Activated CD4-positive, alpha-beta T cell treated with anti-CD3 and anti-CD28 coated beads, Interleukin-2, amount 10 ng/mL, durations not matched to agents 7 days and 5 days (primary cell): ENCODE measurements at places on chromosomes 1 and 21. TPM values are rescaled to one million over a fixed set of nuclear protein-coding genes. Genes with fewer than 3 reads are reported as not detected.

PRPF38A gene
- 103 TPM for total RNA-seq

CA6 gene
- total RNA-seq, result 0.25 TPM

NPR1 gene
- not detected for total RNA-seq

ESRRG gene
- not detected for total RNA-seq

C21orf58 gene
- 68.3 TPM for total RNA-seq

UBL4B gene
- not detected for total RNA-seq

FGR gene
- not detected for total RNA-seq

RNU1-4 gene
- total RNA-seq, result 2,477 TPM

NIBAN1 gene
- total RNA-seq, result 57.6 TPM

UBE2U gene
- total RNA-seq, result not detected

CRP gene
- total RNA-seq, result not detected

RNF2 gene
- total RNA-seq, result 20.2 TPM

ZNF691 gene
- total RNA-seq, result 10.8 TPM

TRPM2 gene
- total RNA-seq, result 15.2 TPM

HSD3B2 gene
- total RNA-seq, result not detected

- no peak for DNase-seq
Measured at GRCh38 chr1:68225781-68226180, 6.5 kb downstream of the WLS start.

DNA sequence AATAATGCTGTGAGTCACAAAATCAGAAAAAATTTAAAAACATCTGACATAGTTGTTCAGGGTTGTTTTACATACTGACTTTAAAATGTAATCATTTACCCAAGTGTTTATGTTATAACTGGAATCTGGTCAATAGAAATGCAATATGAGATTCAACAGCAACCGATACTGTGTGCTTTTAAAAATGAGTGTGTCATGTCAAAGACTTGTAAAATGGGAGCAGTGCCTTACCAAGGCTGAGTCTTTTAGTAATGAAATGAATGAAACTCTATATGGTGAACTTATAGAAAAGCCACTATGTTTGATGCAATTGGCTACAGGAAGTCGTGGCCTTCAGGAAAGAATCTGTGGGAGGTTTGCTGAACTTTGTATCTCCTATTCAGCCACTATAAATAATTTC lies 570.2 kb downstream of the DPYD start:
- no peak for DNase-seq

- no peak for DNase-seq
Measured at GRCh38 chr1:151444783-151445177, 14.5 kb downstream of the POGZ start.

DNA sequence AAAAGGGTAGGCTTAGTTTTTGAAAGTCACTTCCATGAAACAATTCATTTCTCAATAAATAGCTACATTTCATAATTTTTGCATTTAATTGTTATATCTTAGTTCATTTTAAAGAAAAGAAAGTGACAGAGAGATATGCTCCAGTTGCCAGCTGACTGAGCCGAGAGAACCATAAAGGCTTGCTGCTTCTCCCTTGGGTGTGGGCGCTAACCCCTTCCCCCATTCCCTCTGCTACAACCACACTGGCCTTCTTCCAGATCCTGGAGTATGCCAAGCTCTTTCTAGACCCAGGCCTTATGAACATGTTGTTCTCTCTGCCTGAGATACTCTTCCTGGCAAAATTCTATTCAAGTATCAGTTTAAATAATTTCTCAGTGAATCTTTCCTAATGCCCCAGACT lies 12.3 kb downstream of the SORT1 start:
- no peak for DNase-seq

GRCh38 chr1:60890664-60891063 lies 191.7 kb upstream of the NFIA start:
- no peak for DNase-seq

GRCh38 chr1:112544751-112545150 lies 36.0 kb downstream of the WNT2B start:
- DNase-seq, result no peak

DNA sequence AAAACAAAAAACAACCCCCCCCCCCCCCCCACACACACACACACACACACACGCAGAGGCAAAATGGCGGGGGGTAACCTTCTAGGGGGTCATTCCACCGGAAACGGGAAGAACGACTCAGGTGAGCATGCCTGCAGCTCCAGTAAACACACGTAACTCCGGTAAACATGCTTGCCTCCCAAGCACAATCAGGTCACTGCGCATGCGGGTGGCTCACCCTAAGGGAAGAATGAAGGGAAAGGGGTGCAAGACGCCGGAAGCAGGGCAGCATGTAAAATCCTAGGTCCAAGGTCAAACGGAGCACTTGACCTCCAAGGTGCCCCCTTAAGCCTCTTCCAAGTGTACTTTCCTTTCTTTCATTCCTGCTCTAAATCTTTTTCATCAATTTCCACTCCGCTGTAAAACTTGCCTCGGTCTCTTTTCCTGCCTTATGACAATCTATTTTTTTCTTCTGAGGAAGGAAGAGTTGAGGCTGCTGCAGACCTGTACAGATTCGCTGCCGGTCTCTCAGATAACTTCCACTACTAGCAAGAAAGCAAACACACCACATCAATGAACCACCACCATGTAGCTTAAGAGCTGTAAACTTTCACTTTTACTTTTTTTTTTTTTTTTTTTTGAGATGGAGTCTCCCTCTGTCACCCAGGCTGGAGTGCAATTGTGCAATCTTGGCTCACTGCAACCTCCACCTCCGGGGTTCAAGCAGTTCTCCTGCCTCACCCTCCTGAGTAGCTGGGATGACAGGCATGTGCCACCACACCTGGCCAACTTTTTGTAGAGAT lies 21.0 kb upstream of the CBR3 start:
- DNase-seq, result peak; percentile 67

GRCh38 chr1:203451836-203452784 lies 23.5 kb upstream of the PRELP start:
- DNase-seq, result no peak

DNA sequence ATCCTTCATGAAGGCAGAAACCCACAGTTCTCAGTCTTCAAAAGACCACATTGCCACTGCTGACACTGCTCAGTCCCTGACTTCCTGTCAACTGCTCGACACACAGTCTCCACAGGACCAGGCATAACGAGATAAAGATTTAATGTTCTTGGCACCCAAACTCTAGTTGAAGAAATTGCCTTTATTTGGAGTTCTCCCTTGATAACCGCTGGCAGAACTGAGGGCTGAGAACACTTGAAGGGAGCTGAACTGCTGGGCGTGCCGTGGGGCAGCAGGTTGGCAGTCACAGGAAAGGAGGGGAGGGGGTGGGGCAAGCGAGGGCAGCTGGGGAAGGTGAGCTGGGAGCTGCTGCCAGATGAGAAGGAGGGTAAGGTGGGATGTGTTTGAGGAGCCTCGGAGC lies 15.9 kb downstream of the HENMT1 start:
- peak; percentile 68 for DNase-seq

- no peak for DNase-seq
Measured at GRCh38 chr1:34670982-34671381, 83.9 kb upstream of the GJB5 start.

DNA sequence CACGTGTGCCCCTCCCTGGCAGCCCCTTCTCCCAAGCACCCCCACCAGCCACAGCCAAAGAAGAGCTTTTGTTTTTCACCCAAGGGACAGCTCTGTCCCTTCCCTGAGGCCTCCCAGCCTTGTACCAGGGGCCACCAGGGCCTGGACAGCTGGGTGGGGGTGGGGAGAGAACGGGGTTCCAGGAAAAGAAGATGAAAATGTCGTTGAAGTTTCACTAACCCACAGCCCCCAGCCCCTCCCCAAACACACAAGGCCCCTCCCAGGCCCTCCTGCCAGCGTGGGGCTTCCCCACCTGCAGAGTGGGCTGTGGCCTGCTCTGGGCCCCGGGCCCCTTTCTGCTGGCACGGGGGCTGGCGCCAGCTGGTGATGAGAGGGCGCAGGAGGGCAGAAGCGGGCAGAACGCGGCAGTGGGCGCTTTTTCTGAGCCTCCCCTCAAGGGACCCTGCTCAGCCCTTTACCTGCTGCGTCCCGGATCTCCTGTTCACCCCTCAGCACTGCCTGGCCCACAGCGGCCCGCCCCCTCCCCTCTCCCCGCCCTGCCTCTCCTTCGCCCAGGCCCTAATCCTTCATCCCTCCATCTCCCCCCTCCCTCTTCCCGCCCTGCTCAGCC lies 5.5 kb upstream of the ANKRD65 start:
- DNase-seq, result no peak

GRCh38 chr1:165424454-165425216 lies 20.3 kb downstream of the RXRG start:
- DNase-seq, result peak; percentile 13

- DNase-seq, result peak; percentile 35
Measured at GRCh38 chr1:26537951-26538352, 8.4 kb downstream of the RPS6KA1 start.

- DNase-seq, result no peak
Measured at GRCh38 chr1:175933801-175934200, 190.4 kb upstream of the TNR start.

- DNase-seq, result no peak
Measured at GRCh38 chr1:116808200-116808847, 54.1 kb downstream of the CD2 start.

DNA sequence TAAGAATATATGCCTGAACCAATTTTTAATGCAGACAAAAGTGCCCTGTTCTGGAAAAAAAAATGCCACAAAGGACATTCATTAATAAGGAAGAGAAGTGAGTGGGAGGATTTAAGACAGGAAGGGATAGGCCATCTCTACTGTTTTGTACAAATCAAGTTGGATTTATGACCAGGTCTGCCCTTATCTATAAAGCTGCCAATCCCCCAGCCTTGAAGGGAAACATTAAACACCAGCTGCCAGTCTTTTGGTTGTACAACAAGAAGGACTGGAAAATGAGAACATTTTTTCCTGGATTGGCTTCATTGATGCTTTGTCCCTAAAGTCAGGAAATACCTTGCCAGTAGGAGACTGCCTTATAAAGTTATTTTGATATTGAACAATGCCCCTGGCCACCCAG lies 444.0 kb downstream of the NPHP4 start:
- DNase-seq, result no peak

DNA sequence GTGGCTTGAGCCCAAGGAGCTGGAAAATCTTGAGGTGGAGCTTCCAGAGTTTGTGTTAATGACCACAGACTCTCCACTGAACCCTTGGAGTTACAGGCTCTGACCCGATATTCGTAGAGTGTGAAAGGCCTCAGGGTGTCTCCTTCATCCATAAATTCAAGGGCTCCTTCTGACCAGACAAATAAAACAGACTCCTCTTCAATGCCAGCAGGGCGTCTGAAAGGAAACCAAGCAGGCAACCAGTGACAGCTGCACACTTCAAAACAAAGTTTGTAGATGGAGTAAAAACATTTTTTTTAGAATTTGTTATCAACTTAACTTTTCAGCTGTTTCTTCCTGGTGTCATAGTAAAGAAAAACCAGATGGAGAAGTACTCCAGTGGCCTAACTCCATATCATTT lies 161.1 kb downstream of the KCTD3 start:
- no peak for DNase-seq
